NCI-H510A (cell line): ENCODE measurements at places on chromosomes 16 and 17.

DNA sequence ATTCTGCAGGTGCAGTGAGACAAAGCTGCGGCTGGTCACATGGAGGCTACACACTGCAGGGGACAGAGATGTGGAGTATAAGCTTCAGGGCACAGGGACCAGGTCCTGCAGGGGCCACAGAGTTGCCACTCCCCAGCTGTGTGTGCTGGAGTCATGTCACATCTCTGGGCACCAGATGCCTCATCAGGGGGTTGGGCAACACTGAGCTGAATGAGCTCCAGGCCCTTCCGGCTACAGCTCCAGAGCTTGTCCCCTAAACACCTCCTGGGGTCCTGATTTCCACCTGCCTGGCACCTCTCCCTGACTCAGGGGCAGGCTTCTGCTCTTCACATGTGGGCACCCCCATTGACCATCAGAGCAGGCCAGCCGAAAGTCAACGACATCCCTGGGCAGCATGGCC, 32.5 kb downstream of the SPHK1 start:
- DNase-seq, result no peak

DNA sequence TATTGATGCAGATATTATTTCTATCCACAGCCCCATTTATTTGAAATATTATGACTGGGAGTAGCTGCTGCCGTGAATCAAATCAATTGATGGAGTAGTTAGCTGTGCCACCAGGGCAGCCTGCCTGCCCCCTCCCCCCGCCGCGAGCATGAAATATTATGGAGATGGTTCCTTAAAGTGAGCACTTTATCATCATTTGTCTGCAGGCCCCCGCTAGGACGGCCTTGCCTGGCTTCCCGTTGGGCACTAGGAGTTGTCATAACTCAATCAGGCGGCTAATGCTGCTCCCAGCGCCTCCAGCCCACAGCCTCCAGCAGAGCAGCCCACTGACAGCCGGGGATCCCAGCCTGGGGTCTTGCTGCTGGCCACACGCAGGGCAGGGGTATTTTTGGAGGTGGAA, 173.9 kb downstream of the SALL1 start:
- no peak for DNase-seq

GRCh38 chr17:9928601-9929333, 23.7 kb upstream of the RCVRN start:
- DNase-seq, result no peak

DNA sequence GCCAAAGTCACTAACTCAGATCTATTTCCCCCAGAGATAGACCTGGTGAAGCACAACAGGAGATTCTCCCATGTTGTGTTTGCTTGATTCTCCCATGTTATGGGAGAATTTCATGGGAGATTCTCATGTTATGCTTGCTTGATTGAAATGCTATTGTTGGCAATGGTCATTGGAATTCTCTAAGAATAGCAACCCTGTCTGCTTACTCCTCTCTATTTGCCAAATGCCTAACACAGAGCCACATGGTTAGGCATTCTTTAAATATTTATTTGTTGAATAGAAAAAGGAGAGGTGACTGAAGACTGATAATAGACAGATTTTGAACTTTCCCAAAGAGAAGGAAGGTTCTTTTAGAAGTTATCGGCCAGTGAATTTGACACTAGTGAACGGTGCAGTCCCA, 111.5 kb upstream of the MPHOSPH6 start:
- no peak for DNase-seq

- DNase-seq, result no peak
Observed at GRCh38 chr17:28467456-28468025, 5.9 kb upstream of the SLC13A2 start.
